GM23338 (cell line): ENCODE measurements at places on chromosomes 11 and 22. TPM values are rescaled to one million over a fixed set of nuclear protein-coding genes. Genes with fewer than 3 reads are reported as not detected.

UBQLN3 gene
- total RNA-seq = not detected in 2 replicates

MS4A15 gene
- not detected in 2 replicates for total RNA-seq

FOXR1 gene
- total RNA-seq = not detected in 2 replicates

- DNase-seq = peak; percentile 88
Observed at GRCh38 chr11:118921929-118922744, 3.6 kb downstream of the BCL9L start.

DNA sequence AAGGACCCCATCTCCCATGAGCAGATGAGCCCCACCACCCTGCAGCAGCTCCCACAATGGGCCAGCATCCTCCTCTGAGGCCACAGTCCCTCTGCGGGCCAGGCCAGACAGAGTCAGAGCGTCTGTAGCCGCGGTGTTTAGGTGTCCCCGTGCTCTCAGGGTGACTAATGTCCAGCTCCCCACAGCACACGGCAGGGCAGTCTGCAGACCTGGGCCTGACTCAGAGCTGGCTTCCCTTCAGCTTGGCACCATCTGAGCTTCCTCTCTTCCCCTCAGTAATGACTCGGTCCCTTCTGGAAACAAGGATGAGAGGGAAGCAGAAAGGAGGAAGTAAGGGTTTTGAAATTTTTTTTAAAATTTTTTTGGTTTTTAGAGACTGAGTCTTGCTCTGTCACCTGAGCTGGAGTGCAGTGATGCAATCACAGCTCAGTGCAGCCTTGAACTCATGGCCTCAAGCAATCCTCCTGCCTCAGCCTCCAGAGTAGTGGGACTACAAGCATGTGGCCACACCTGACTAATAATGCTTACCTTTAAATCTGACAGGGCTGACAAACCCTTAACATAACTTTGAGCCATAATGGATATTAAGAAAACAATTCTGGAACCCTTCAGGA lies 28.5 kb downstream of the LRRC74B start:
- DNase-seq = no peak

DNA sequence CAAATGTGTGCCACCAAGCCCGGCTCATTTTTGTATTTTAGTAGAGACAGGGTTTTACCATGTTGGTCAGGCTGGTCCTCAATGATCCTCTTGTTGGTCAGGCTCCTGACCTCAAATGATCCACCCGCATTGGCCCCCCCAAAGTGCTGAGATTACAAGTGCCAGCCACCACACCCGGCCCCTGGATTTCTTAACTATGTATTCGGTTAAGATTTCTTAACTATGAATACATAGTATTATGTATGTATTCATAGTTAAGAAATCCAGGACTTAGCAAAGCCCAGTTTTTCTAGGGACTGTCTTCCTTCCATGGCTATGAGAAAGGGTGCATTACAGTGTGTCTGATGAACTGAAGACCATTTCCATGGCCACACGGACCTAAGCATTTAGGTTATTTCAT lies 1.7 kb downstream of the C11orf91 start:
- DNase-seq = no peak

DNA sequence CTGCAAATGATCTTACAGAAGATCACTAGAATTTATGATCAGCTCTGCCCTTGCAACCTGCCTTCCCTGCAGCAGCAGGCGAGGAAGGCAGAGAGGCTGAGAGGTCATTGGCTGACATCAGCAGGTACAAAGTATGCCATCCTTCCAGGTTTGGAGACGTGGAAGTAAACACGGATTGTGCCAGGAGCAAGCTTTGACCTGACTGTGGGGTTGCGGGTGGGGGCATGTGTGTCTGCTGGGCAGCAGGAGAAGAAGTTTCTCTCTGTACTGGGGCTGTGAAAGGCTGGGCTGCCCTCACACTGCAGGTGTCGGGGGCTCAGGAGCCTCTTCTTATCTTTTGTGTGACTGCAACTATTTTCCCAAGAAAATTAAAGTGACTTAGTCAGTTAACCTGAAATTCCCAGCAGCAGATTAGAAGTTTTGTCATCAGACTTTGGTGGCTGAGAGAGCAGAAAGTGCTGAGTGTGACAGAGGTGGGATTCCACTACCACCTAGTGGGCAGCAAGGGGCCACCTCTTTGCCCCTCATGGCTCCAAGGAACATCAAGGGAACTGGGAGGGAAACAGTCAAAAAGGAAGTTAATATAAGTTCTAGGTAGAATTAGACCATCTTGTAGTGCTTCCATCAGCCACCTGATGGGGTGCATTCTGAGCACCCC lies 565.9 kb downstream of the ETS1 start:
- peak; percentile 56 for DNase-seq
